ENCODE measurements at places on chromosomes 2 and 18.

DNA sequence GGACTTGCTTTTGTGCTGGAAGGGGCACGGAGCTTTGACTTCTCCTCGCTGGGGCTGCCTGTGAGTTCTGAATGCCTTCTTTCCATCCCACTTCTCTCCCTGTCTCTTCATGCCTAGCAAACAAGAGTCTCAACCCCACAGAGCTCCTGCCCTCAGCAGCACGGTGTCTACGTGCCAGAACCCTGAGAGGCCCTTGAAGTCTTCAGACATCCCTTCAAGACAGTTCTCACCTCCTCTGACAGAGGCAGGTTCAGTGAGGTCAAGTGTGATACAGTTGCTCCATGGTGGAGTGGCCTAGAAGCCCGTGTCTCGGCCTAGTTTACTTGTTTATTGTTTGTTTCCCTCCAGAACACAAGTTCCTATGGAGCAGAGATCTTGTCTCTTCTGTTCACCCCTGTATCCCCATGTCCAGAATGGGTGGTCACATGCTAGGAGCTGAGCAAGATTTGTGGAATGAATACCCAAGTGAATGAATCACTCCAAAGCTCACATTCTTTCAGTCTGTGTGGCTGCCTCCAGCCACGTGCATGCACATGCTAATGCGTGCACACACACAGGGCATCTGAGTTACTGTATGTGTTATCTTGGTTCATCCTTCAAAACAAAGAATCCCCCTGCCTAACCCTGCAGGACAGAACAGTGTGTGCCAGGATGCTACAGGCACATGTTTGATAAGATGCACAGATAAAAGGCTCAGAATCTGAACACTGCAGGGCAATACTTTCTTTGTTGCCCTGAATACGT lies 391.6 kb downstream of the NBAS start:
- no peak for DNase-seq

DNA sequence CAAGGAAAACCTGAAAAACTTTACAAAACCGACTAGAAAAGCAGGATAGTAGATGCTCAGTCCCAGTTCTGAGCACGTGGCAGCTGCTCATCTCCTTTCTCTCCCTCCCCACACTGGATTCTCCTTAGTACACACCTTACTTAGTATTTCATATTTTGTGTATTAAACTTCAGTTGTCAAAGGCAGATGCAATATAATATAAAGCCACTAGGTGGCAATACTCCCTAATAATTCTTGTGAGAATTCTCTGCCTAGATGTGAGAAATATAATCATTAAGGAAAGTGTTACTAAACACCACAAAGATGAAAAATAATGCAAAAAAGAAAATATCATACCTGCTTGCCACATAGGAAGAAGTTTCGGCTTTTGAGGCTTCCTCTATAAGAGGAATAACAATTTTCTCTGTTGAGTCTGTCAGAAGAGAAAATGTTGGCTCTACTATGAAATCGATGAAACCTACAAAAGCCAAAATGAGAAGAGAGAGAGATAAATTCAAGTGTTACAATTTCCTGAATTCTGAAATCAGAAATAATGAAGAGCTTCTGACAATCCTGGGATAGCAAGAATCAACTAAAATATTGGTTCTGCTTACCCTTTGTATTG lies 200.6 kb downstream of the PPP1R1C start:
- DNase-seq = no peak

DNA sequence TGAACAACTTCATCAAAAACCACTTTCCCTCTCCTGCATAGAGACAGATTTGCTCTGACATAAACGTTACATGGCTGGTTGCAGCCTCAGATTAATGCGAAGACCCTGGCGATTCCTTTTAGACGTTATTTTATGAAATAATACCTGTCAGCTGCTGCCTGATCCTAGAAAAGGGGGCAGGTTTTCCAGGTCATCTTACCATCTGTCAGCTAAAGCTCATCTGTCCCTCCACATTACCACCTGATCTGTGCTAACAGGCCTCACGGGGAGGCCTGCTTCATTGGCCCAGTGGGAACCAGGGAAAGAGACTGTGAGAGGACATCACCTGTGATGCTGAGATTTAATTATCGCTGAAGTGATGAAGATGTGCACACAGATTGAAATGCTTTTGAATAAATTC lies 261.0 kb downstream of the ARHGAP15 start:
- no peak for DNase-seq

DNA sequence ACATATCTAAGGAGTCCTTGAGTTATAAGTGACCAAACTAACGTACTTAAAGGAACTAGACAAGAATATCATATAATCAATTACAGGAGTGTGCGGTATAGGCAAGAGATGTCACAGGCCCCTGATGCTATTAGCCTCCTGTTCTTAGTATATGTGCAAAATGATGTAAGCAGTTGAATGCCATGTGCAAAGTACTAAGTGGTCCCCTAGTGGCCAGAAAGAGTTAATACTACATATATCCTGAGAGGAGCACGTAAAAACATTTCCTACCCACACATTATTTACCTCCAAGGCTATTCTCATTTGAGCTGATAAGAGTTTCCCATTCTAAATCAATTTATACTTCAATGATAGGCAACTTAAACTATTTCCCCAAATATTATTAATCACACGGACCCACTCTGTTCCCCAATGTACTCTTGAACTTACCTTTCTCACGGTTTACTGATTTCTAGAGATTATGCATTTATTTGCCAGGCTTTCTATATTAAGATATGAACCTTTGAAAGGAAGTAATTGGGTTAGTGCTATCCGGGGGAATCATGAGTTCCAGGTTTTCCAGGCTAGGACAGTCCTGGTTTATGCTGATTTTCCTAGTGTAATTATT lies 158.0 kb upstream of the KLHL14 start:
- no peak for DNase-seq

- DNase-seq = no peak
These were observed 227.0 kb upstream of the SIX2 start for GRCh38 chr2:45236268-45236667.

DNA sequence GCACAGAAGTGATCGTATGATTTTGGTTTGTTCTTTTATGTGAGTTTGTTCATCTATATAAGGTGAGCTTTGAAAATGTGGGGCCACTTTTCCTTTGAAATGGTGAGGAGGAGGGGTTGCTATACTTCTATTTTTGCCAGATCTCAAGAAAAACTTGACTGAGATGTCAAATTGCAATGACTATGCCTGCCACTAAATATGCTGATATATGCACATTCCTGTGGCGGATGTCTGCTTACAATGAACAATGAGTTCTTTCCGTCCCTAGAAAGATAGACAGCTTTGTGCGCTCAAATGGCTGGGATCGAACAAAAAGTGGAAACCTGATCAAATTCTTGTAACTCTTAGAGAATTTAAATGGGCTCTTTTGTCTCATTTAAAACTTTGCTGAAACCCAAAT lies 28.7 kb downstream of the MYT1L start:
- no peak for DNase-seq

DNA sequence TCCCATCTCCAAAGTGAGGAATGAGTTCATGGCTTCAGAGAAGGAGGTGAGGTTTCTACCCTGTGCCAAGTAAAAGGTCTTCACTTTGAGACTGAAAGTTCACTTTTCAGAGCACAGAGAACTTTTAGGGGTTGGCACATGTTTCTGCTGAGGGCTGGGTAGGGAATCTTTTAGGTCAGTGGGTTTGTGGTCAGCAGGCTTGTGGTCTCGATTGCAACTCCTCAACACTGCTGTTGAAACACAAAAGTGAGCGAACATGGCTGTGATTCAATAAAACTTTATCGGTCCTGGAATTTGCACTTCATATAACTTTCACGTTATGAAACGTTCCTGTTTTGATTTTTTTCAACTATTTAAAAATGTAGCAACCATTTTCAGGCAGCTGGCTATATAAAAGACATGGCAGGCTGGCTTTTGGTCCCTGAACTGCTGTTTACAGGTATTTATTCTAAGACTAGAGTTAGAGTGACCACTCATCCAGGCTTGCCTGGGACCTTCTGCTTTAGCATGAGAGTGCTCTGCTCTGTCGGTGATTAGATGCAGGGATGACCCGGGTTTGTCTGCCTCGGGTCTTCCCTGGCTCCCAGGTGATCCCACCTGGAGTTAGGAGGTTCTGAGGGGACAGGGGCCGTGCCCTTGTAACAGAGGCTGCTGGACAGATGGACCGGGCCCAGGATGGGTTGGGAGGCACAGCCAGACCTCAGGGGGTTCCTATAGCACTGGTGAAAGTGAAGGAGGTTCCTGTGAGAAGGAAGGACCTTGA lies 62.7 kb upstream of the TAF1B start:
- peak; percentile 61 for DNase-seq

- no peak for DNase-seq
These were observed 21.5 kb upstream of the EPC2 start for GRCh38 chr2:148623086-148623485.

- no peak for DNase-seq
These were observed 282.3 kb downstream of the MBD5 start for GRCh38 chr2:148303161-148303560.

DNA sequence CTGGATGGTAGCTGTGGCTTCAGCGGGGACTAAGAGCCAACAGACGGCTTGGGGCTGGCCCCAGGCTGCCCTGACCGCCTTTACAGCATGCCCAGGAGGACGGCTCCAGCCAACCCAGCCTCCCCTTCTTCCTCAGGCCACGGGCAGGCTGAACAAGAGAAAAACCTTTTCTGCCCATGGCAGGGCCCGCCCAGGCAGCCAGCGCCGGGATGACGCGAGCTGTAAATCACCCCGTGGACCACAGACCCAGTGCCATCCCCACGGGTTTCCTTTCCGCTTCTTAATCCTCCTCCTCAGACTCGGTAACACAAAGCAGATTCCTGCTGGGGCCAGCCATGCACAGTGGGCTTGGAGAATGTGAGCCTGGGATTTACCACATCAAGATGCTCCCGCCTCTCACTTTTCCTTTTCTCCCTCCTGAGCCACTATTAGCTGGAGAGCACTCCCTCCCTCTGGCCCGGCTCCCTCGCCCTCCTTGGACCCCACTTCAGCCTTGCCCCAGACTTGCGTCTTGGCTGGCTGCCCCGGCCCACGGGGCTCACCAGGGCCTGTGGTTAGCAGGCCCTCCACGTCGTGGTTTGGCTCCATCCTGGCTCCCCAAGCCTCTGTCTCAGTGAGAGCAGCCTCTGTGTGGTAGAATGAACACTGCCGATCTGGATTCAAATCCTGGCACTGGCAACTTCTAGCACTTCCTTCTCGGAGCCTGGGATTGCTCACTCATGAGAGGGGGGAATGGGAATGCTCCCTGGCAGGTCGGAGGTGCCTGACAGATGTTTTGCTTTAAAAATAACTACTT lies 31.4 kb downstream of the ATOH8 start:
- DNase-seq = peak; percentile 35

DNA sequence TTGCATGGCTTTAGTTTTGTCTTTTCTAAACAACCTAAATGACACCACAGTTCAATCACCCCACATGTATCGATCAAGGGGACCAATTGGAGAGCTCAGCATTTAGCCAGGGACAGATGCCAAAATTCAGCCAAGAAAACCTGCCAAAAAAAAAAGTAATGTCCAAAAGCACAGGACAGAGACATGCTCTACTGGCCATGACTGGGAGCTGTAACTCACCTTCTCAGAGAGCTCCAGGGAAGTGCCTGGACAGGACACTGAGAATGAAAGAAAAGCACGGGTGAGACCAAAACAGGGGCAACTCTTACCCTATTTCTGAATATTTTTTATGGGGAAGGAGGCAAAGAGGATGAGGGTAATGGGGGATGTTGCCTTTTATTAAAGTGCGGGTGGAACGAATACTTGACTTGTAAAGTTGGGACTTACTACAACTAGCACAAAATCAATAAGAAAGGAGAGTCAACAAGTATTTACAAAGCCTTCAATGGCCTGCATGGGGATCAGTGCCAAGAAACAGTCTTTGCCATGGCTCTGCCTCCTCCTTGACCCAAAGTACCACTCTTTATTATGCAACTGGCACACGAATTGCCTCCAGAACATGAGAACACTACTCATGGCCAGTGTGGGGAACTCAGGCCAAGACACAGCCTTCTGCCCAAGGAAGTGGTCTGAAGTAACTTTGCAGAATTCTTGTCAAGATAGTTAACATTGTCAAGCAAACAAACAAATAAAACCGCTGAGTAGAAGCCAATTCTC lies 72.9 kb upstream of the HK2 start:
- no peak for DNase-seq

GRCh38 chr2:133982256-133982655 lies 271.6 kb upstream of the MGAT5 start:
- no peak for DNase-seq

DNA sequence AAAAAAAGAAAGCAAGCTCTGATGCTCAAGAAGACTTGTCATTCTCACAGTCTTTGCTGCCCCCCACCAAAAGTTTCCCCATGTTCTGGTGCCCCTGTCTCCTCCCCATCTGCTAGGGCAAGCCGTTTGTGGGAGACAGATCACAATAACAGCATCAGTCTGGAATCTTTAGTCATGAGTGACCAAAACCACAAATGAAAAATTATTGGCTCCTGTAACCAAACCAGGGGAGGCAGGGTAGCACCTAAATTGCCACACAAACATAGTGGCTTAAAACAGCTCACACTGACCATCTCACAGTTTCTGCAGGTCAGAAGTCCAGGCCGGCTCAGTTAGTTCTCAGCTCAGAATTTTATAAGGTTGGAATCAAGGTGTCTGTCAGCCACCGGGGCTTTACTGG lies 9.1 kb upstream of the B3GNT7 start:
- DNase-seq = peak; percentile 68

DNA sequence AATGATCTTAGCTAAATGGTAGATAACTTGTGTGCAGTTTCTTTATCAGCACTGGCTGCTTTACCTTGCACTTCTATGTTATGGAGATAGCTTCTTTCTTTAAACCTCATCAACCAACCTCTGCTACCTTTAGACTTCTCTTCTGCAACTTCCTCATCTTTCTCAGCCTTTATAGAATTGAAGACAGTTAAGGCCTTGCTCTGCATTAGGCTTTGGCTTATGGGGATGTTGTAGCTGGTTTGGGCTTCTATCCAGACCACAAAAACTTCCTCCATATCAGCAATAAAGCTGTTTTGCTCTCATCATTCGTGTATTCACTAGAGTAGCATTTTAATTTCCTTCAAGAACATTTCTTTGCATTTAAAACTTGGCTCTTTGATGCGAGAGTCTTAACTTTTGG lies 123.7 kb downstream of the PIK3C3 start:
- DNase-seq = no peak

DNA sequence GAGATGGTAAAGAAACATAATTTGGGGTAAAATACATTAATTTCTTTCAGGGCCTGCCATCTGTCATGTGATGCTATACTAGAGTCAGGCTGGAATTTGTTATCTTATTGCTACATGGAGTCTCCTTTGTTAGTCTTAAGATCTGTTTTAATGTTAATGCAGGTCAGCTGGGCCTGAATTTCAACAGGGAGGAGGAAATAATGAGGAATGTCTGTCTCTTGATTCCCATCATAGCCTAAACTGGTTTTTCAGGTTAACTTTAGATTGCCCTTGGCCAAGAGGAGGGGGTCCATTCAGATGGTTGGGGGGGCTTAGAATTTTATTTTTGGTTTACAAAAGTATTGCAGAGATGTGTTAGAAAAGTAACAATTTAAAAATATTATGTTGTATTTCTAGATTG lies 19.0 kb upstream of the FEZ2 start:
- DNase-seq = no peak

GRCh38 chr18:53838746-53839145 lies 385.7 kb downstream of the MBD2 start:
- DNase-seq = no peak

GRCh38 chr2:196431076-196431475 lies 208.4 kb upstream of the CCDC150 start:
- no peak for DNase-seq

- DNase-seq = no peak
These were observed 143.3 kb downstream of the GLI2 start for GRCh38 chr2:120878970-120879369.

GRCh38 chr18:69538849-69539248 lies 138.2 kb downstream of the DOK6 start:
- no peak for DNase-seq

Data from immature natural killer cell (primary cell).